ENCODE measurements at places on chromosomes 1 and 21. TPM values are rescaled to one million over a fixed set of nuclear protein-coding genes. Genes with fewer than 3 reads are reported as not detected.

- H3K27ac ChIP-seq = no peak overlapping the region
- H3K36me3 ChIP-seq = no peaks in the 10 kb centered on the region
- no peak overlapping the region for H3K4me3 ChIP-seq
- no peak for DNase-seq
- peaks cover 16% of the 10 kb centered on the region for H3K27me3 ChIP-seq
These were observed 8.9 kb upstream of the HAO2 start for GRCh38 chr1:119359730-119360129.

HFM1 gene
- polyA plus RNA-seq = not detected

- no peak overlapping the region for H3K4me3 ChIP-seq
- peaks cover 23% of the 10 kb centered on the region for H3K4me1 ChIP-seq
- DNase-seq = no peak
These were observed 100.1 kb upstream of the KIF26B start for GRCh38 chr1:245054507-245055270.

SLFNL1 gene
- polyA plus RNA-seq = 0.54 TPM
